ENCODE measurements at places on chromosomes 3 and 15.

- DNase-seq, result no peak
These were observed 4.8 kb upstream of the VILL start for GRCh38 chr3:37985637-37986320.

DNA sequence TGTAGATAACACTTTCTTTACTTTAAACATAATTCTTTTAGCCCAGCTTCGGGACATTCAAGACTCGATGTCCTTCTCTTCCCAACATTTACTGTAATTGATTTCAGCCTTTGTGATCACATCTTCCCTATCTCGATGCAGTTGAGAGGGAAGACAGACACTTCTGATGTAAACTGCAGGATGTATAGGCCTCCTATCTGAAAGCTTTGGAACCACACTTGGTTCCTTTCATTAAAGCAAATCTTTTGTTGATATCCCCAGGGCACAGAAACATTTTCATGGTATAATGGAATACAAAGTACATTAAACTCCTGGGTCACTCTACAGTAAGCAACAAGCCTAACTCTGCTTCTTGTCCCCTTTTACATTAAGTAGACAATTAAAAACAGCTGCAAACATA is 6.4 kb downstream of the GRM7 start:
- no peak for DNase-seq

DNA sequence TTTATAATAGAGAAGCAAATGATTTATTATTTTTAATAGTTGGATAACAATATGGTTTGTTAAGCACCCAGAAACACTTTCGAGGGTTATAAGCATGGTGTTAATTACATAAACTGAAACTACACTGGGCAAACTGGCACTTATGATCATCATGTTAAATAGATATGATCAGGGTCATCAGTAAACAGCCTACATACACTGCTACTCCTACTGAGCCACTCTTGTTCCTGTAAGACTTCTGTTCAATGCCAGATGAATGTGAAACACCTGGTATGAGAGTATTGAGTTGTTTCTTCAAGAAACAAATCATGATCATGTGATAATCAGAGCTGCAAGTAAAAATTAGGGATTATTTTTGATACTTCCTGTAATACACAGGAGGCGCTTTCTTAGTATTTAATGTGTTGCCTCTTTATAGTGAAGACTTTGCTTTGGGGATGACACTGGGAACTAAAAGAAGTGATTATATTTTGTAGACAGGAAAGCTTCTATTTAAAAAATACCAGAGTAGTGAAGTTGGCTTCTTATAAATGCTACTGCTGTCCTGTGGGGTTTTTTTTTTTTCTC is 32.3 kb upstream of the UTS2B start:
- DNase-seq, result no peak

- DNase-seq, result no peak
These were observed 85.4 kb downstream of the ZNF385D start for GRCh38 chr3:21665444-21666100.

DNA sequence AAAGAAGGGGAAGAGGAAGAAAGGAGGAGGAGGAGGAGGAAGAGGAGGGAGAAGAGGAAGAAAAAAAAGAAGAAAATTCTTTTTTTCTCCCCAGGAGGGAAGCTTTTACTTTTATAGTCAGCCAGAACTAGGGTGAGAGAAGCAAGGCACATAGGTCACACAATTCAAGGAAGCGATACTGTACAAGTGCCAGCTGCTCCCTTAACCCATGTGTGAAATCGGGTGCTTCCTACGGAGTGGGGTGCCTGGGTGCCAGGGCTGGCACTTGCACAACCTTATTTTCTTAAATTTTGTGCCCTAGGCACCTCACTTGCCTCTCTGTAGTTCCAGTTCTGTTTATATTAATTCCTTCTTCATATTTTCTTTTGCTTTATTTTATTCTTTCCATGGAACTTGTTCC is 150.4 kb downstream of the LIPC start:
- no peak for DNase-seq

DNA sequence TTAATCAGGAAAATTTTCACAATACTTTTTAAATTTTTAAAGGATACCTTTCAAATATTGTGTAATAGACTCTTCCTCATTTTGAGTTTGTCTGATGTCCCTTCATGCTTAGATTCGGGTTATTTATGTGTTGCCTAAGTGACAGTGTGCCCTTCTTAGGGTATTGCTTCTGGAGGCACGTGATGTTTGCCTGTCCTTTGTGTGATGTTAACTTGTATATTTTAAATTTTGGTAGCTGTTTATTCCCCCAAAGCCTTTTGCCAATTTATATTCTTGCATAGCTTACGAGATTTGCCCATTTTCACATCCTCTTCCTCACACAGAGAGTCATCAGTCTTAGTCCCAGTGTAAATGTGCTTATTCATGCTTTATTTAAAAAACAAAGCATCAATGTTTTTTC is 433.1 kb downstream of the EPHB1 start:
- DNase-seq, result no peak

DNA sequence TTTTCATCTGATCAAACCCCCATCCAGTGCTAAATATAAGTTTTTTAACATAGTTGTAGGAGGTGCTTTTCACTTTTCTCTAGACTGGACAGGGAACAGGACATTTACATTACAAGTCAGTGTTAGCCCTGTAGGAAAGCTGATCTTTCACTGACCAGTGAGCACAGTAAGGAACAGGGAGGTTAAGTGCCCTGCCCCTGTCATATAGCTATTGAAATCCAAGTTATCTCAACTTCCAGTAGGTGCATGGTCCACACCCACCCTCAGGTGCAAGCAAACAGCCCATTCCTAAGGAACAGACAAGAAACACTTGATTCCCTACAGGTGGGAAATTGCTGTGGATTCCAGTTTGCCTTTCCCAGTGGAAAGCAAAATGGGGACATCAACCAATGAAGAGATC is 79.1 kb upstream of the EIF1B start:
- DNase-seq, result no peak

DNA sequence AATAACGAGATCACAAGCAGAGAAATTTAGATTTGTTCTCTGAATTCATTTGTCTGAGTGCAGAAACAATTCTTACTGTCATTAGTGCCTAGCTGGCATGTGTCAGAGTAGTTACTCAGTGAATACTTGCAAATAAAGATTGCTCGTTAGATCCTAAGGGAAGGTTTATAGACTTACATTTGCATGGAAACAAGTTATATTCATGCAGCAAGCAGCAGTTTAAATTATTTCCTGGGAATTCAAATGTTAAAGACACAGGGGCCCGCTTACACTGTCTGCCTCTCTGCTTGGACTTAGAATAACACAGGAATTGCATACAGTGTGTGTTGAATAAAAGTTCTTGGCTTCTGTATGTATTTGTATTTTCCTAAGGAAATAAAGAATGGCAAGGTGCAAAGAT is 680.6 kb upstream of the NECTIN3 start:
- DNase-seq, result no peak

DNA sequence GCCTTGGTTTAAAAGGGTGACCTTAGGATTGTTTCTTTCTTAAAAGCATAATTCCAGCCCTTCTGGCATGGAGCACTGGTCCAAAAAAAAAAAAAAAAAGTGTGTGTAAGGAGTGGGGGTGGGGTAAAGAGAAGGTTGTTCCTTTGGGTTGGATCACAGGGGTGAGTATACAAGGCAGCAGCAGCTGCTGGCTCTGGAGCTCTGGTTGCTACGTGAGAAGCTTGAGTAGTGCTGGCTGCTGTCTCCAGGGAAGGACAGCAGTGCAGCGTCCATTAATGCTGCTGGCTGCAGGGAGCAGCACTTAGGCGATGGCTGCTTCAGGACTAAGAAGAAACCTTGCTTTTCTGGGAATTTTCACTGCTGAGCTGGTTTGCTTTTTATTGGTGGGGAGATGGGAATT is 2.3 kb downstream of the SETD5 start:
- peak; percentile 96 for DNase-seq

GRCh38 chr3:89000886-89001285 is 106.5 kb upstream of the EPHA3 start:
- DNase-seq, result no peak

- no peak for DNase-seq
These were observed 61.8 kb downstream of the IL16 start for GRCh38 chr15:81258455-81258854.

- DNase-seq, result no peak
These were observed 1.4 kb downstream of the LTF start for GRCh38 chr3:46463120-46463867.

DNA sequence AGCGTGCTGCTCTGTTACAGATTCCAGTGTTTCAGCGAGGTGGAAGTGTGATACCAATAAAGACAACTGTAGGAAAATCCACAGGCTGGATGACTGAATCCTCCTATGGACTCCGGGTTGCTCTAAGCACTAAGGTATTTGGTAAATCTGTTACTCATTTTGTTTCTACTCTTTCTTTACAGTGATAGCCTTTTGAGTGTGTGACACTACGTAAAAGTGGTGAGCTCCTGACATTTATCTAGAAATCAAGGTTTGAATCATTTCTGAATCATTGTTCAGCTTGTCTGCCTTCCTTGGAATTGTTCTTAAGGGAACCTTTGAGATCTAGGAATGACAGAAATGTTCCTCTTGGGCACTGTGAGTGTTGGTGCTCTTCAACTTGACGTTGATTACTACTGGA is 11.2 kb upstream of the CAPN3 start:
- DNase-seq, result peak; percentile 90

DNA sequence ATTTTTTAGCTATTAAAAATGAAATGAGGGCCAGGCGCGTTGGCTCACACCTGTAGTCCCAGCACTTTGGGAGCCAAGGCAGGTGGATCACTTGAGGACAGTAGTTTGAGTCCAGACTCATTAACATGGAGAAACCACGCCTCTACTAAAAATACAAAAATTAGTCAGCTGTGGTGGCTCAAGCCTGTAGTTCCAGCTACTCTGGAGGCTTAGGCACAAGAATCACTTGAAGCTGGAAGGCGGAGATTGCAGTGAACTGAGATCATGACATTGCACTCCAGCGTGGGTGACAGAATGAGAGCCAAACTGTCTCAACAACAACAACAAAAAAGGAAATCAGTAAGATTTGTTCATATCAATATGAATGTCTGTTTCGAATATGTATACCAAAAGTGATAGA is 517.1 kb downstream of the ROBO1 start:
- DNase-seq, result no peak

GRCh38 chr3:162569314-162569713 is 1072.7 kb downstream of the OTOL1 start:
- DNase-seq, result no peak

All from fibroblast of mammary gland (primary cell).